ENCODE measurements at places on chromosomes 1 and 21.

- DNase-seq = no peak
Measured at GRCh38 chr21:46111857-46112724, 14.2 kb downstream of the COL6A2 start.

DNA sequence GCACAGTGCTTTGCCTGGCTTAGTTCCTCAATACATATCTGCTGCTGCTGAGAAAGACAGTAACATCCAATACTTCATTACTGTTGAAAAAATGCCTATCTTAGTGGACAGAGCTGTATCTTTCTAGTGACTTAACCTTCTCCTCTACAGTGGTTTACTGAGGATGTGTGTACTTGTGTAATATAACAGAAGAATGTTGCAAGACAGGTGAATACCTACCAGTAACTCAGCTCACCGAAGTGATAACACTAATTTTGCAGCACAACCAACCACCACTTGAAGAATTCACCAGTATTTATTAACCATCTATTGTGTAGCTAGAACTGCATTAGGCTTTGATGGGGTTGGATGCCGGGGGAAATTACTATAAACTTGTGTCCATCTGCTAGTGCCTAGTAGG lies 16.6 kb upstream of the TNN start:
- DNase-seq = no peak

DNA sequence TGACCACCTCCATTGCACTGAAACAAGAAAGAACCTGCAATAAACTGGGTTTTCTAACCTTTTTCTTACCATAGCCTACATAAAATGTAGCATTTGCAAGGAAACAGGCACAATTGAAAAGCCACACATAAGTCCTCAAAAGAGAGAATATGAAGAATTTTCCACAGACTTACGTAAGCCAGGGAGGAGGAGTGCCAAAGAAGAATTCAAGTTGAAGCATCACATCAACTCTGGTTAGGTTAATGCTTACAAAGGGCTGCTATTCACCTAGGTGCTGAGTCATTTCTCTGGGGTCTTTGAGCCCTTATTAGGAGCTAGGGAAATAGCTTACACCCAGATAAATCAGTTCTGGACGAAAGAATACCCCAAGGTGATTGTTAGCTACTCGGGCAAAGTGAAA lies 9.6 kb downstream of the OSCP1 start:
- DNase-seq = no peak

DNA sequence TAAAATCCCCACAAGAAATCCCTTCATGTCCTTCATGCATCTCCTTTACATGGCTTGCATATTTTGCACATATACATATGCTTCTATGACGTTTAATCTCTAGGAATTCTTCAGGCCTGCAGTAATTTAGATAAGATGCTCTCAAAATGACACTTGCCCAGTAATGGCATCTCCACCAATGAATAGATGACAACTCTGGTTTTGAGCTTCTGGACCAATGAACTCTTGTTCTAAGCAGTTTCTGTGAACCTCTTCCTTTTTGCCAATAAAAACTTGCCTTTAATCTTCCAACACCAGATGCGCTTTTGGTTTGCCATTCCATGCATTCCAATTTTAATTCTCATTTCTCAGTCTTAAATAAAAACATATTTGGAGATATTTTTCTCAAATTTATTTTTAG lies 189.8 kb upstream of the OLFM3 start:
- DNase-seq = no peak

DNA sequence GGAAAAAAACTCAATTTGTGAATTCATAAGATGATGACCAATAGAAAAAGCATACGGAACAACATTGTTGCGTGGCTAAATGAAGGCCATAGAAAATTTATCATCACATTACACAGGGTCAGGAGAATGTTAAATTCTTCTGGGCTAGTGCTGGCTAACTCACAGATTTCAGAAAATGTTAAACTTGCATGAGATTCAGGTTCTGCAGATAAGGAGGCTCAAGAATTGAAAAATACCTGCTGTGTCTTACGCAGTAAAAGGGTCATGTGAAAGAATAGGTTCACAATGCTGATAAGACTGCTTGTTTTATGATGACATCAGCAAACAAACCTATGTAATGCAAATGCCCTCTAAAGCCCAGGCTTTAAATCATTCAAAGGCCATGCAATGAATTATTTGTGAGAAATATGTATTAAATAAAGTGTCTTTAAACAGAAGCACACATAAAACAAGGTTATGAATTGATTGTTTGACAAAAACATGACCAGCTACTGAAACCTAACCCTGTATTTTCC lies 378.8 kb downstream of the USP25 start:
- no peak for DNase-seq

DNA sequence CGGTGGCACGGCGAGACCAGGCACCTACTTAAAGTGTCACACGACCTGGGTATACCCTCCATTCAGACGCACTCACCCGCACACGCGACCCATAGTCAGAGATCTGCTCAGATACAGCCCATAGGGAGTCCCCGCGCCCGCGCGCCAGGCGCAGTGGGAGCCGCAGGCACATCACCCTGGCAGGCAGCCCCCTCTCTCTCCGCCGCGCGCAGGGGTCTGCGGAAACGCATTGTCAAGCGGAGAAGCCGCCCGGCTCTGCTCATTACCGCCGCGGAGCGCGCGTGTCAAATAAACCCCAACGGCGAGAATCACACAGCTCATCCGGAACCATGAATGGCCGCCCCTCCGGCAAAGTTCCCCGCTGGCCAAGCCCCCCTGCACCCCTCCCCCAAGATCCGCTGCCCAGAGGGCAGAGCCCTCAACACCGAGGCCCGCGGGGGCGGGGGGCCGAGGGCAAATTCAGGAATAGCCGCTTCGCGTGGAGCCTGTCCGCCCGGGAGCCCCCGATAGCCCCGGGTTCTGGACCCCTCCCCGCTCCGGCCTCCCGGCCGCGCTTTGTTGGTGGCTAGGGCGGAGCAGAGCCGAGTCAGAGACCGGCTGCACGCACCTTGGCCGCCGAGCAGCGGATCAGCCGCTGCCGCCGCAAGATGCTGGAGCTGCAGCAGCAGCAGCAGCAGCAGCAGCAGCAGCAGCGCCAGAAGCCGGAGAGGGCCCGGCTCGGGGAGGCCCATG lies 522 bp downstream of the LRP8 start:
- peak; percentile 41 for DNase-seq

GRCh38 chr1:41773144-41773591 lies 145.6 kb downstream of the HIVEP3 start:
- DNase-seq = no peak

DNA sequence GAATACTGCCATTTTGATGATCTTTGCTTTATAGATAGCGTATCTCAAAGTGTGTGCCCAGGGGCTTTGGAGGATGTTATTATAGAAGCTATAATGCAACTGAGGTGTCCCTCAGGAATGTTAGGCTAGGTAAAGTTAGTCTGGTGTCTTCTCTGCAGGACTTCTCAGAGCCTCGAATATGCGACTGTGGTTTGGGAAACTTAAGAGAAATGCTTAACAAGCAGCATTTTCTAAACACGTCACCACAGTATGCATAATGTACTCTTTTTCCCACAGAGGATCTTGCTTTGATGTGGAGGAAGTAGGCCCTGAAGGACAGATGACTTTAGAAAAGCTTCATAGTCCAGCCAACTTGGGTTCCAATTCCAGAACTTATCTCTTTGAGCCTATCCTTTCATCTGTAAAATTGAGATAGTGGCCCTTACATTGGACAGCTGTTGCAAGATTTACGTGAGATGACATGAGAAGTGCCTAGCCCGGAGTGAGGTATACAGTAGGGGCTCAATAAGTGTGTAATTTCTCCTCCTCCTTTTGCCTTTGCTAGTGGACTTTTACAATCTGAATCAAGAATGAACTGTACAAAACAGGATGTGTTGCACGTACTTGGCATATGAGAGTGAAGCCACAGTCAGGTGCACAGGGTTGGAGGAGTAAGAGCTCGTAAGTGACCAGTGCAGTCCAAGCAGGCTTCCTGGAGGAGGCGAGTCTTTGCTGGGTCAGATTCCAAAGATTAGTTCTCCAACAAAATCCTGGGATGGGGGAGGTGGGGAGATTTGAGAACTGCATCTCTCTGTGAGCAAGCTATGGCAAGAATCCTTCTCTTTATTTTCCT lies 29.7 kb upstream of the TRABD2B start:
- DNase-seq = no peak

DNA sequence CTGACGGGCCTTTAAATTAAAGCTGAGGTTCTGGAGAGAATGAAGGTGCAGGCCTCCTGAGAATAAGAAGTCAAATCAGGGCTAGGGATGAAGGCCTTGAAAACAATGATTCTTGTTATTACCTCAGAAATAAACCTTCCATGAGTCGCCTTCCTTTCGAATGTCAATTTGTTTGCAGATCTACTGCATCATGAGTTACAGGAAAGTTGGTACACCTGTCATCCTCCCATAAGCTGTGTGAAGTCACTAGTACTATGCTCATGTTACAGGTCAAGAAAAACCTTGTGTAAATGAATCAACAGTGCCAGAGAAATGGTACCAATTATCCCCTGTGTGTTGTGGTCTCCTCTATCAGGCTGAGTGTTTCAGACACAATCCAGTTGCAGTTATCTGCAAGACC lies 281.2 kb upstream of the PLXNA2 start:
- no peak for DNase-seq

DNA sequence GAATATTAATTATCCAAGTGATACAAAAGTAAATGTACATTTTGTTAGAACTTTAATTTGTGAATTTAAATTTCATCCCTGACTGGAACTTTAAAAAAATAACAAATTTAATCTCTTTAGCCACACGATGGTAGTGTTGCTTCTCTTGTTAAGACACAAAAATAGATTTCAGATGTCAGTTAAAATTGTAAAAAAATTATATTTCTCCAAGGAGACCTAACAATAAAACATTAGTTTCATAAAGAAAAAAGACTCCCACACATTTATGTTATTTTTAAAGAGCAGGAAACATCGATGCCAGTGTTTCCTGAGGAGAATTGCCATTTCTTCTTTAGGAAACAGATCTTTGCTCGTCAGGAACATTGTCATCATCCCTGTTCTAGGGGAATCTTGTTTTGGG lies 74.0 kb upstream of the DEPDC1 start:
- DNase-seq = no peak

DNA sequence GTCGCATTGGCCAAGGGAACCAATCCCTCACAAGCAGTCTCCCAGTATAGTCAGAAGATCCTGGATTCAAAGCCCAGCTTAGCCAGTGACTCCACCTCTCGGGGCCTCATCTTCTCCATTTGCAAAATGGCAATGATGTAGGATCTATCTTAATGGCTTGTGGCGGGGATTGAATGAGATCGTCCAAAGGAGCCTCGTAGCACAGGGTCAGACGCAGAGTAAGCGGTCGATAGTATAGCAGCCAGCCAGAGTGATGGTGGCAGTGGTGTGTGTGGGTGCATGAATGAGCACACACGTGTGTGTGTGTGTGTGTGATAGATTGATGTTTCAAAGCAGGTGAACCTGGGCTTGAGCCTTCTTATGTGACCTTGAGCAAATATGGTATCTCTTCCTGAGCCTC lies 79.8 kb upstream of the WNT4 start:
- no peak for DNase-seq

DNA sequence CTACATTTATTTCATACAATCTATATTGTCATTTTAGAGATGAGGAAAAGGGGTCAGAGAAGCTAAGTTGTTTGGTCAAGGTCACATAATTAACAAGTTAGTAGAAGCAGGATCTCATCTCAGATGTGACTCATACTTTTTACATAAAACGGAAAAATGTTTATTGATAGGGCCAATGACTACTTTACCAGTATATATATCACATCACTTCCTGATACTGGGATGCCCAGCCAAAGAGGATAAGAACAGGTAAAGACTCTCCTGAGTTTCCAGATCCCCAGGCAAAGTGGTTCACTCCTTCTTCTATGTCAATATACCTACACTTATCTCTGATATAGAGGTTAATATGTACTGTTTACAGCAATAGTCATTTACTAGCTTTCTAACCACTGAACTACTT lies 21.0 kb downstream of the YIPF1 start:
- no peak for DNase-seq

DNA sequence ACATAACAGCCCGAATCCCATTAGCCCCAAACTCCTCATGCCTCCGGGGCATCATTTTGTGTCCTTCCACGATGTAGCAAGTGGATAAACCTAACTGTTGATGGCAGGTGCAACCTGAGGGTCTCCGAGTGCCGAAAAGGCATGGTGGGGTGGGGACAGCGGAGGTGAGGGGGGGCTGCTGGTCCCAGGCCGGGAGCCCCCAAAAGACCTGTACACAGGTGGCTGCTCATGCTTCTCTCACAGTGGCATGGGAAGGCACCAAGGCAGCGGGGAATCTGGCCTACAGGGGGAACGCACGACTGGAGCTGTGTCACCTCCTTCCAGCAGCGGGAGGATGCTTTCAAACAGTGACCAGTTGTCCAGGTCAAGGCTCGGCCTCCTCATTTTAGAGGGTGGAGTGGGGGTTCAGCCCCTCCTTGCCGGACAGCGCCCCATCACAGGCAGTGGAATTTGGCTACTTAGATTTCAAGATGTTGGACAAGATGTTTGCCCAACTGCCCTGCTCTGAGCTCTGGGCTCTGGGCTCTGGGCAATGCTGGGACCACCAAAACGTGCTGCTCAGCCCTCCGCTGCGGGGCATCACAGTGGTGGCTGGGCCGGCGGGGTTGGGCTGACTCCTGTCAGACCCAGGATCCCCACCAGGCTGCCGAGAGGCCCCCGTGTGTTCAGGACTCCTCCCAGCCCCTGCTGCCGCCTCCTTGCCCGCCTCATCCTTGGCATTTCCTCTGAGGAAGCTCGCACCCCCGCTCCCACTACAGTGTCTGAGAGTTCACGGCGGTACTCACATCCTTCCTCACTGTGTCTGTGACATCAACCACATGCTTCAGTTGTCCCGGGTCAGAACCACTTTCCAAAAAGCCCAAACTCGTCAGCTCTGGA lies 7.6 kb downstream of the DNMT3L start:
- DNase-seq = no peak

DNA sequence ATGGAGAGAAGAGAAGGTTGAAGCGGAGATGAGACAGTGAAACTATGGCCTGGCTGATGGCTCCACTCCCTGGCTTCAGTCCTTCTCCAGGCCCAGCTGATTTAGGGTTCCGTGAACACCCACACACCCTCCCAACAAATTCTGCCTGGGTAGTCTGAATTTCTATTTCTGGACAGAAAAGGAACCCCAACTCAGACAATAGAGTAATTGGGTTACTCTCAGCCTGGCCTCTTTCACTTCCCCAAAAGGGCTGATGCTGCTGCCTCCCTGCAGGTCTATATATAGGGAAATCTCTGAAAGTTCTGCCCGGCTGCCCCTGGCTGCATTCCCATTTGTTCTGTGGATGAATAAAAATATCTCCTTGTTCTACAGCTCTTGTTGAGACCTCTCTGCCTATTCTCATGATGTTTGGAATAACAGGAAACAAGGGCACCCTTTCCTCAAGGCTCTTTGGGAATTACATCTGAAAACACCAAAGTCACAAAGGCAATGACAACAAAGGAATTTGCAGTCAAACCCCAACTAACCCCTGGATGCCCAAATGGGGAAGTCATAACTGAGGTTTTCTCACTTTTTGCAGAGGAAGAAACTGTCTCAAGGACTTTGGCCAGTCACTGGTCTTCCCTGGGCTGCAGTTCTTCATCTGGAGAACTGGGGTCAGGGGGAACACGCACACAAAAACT lies 11.4 kb upstream of the ZSCAN20 start:
- no peak for DNase-seq

DNA sequence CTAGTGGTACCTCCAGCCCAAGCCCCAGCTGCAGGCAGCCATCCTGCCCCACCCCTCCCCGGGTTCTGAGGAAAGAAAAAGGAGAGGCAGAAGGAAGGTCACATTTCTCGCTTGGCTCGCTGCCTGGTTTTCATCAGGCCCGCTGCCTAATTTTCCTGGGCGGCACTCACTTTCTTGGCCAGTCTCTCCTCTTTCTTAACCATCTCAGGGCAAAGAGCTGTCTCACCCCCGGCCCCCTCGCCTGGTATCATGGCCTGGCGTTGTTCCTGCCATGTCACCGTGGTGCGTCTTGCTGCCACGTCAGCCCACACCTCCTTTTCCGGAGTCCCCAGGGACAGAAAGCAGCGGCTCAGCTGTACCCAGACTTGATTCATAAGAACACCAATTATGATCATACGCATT lies 26.6 kb upstream of the CASZ1 start:
- DNase-seq = peak; percentile 76
